Stimulated activated CD8-positive, alpha-beta memory T cell treated with anti-CD3 and anti-CD28 coated beads, Interleukin-7, amount 100 ng/mL, for 1 hour (primary cell): ENCODE measurements at places on chromosomes 2 and 18.

DNA sequence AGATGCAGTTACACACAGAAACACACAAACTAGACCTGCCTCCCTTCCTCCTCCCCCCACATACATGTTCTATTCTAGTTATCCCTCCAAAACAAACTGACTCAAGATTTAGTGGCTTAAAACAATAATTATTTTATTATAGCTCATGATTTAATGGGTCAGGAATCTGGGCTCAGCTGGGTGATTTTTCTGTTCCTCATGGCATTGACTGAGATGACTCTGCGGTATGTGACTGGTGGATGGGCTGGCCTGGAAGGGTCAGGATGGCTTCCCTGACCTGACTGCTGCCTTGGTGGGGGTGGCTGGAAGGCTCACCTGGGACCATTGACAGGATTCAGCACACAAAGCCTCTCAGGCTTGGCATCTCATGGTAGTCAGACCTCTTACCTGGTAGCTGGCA is 33.7 kb upstream of the NTSR2 start:
- no peak for DNase-seq

- DNase-seq, result no peak
Observed at GRCh38 chr2:77018219-77018618, 504.0 kb downstream of the LRRTM4 start.

- DNase-seq, result no peak
Observed at GRCh38 chr2:30933496-30933895, 126.2 kb upstream of the CAPN13 start.

DNA sequence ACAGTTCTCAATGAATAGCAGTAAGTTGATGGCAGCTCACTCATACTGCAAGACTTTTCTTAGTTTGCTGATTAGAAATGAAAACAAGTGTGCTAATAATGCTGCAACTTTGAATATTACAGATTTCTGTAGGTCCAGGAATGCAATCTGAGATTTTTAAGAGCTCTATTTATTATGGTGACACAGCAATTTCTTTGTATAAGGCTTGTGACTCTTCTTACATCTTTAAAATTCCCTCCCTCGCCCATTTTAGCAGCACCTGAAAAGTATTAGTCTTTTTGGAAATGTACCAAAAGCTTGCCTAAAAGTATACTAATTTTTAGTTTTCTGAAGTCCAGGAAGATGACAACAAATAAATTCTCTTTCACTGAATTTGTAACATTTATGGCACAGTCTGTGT is 4.4 kb upstream of the HTR2B start:
- no peak for DNase-seq

- no peak for DNase-seq
Observed at GRCh38 chr2:240211096-240211495, 70.6 kb upstream of the OTOS start.

DNA sequence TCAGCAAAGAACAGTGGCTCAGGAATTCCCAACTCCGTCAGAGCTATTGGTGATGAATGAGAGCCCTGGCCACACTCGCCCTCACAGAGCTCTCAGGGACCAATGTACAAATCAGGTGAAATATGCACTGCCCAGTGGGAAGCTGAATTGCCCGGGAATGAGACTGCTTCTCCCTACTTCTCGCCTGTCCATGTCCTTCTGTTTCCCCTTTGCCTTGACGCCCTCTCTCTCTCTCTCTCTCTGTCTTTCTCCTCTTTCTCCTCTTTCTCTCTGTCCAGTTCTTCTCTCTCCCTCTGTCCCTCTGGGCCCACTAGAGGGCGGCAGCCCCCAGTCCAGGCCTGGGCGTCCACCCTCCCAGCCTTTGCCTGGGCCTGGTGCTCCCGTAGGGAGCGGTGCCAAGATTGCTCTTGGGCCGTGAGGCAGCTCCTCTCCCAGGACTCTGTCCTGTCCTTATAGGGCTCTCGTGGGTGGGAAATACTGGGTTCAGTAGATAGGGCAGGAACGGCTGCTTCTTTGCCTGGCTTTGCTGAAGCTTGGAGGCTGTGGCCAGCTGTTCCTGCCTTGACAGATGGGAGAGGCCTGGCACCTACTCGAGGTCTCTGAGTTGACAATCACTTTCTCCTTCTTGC is 28.4 kb upstream of the PUM2 start:
- DNase-seq, result no peak

DNA sequence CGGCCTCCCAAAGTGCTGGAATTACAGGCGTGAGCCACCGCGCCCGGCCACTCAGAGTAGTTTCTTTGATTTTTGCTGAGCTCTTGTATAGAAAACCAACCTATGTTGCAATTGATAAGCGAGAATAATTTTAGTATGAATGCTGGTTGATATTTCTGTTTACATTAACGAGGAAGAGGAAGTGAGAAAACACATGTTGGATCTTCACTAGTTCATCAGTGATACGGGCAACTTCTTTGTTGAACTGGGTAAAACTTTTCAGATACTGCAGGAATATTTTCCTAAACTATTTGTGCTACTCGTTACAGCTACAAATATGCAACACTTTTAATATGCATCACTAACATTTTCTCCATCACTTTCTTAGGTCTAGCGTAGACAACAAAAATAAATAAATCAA is 67.9 kb upstream of the SLC25A52 start:
- no peak for DNase-seq

DNA sequence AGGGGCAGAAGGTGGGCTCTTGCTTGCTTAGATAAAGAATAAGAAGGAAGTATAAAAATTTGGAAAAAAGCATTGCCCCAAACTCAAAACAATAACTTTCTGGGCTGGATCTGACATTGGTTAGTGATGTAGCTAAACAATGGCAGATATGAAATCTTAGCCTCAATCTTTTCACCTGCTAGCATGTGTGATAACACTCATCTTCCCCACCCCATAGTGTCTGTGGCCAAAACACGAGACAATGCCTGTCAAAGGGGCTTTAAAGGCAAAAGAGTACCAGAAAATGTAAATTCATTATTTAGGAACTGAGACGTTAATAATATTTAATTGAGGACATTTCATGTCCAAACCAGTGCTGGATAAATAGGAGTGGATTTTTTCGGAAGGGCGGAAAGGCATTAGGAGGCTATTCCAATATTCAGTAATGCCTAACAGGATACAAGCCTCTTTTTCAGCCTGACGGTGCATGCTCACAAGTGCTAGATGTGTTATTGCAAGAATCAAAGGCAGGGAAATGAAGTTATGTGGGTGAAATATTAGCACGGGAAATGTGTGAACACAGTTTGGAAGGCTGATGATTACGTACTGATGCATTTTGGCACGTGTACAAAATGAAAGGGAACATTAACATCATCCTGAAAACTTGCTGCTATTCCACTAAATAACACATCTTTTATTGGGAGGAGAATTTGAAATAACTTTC is 395.7 kb downstream of the GALR1 start:
- DNase-seq, result no peak

GRCh38 chr2:232674491-232674890 is 22.6 kb upstream of the GIGYF2 start:
- no peak for DNase-seq

DNA sequence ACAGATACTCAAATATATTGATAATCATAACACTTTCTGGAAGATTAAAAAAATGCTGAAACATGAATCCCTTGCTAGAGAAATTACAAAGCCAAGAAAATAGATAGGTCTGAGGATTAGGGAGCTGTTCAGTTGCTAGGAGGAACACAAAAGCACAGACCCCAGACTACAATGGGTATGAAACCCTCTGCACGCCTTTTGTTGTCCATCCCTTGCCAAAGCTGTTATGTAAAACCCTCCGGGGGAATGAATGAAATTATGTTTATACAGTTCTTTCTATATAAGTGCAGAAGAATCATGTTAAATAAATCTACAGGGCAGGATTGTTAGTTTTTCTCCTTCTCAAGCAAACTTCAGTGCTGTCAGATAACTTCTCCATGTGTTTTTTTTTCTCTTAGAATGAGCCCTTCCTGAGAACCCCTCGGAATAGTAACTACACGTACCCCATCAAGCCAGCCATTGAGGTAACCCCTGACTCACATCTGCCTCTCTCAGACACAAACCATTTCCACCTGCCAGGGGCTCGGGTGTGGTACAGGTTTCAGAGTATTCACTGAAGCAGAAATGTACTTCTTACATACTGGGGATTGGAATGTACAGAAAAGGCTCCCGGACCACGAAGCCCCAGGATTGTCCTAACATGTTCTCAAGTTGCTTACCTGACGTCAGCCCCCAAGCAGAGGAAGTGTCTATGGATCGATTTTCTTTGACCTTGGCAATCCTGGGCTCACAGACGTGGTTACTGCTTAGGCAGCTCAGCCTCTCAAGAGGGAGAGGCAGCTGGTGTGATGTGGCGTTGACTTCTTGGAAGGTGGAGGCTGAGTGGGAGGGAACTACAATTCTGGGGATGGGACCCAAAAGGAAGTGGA is 118.0 kb downstream of the PLB1 start:
- DNase-seq, result no peak

DNA sequence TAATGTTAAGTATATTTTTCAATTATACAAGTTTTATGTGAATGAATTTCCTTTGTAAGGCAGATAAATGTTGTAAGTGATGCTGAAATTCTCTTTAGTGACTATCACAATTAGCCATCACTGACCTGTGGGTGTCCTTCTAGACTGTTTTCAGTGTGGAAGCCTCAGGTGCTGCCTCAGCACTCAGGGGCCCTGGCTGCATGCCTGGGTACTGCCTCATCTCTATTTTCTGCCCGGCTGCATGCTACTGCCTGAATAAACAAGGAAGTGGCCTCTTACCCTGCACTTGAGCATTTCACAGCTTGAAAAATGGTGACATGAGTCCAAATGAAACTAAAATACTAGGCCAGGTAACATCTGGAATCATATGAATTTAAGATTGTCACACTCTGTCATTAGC is 787.6 kb upstream of the SALL3 start:
- no peak for DNase-seq

DNA sequence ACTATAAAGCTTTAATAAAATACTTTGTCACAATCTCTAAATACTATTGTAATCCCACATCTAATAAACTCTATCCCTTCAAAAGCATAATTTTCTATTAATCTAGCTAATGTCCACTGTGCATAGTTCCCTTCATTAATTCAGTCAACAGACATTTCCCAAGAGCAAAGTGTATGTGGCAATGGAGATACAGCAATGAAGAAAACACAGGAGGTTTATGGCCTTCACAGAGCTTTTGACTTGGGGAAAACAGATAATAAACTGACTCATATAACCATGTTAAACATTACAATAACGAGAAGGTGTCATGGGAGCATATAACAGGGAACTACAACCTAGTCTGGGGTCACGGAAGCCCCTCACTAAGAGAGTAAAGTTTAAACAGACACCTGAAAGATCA is 86.3 kb downstream of the SPIRE1 start:
- no peak for DNase-seq

GRCh38 chr18:44740000-44740399 is 59.3 kb downstream of the SETBP1 start:
- no peak for DNase-seq

DNA sequence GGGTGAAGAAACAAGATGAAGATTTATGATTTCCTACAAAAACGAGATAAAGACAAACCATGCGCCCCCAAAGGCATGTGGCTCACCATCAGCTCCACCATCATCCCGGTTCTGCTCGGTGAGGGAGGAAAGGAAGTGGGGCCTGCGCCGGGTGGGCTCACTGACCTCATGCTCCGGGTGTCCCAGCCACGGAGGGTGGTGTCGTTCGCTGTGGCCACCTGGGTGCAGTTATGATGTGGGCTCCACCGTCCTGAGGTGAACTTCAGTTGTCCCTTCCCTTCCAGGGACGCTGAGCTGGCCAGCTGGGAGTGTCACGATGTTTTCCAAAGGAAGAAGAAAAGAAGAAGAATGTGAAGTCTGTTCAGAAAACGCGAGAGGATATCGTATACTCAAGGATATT is 180.9 kb downstream of the EIPR1 start:
- DNase-seq, result no peak

GRCh38 chr2:158046121-158046880 is 55.4 kb upstream of the UPP2 start:
- no peak for DNase-seq

- no peak for DNase-seq
Observed at GRCh38 chr2:188518381-188518780, 226.7 kb downstream of the GULP1 start.

GRCh38 chr2:26178746-26179436 is 6.0 kb downstream of the GAREM2 start:
- DNase-seq, result no peak

DNA sequence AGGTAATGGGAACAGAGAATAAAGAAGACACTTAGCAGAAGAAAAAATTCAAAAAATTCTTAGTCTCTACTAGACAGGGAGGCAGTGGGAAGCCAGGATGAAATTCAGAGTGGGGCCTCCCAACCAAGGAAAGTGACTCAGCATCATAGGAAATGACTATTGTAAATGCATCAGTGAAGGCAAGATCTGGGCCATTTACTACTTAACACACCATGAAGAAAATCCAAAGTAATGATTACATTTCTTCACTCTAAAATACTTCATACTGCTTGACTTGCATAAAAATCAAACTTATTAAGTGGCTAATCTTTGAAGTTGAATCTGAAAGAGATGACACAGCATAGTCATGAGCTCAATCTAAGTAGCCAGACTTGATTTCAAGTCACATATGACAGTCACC is 405.8 kb upstream of the SLC39A10 start:
- no peak for DNase-seq

GRCh38 chr18:9994026-9994570 is 80.3 kb downstream of the VAPA start:
- DNase-seq, result no peak

DNA sequence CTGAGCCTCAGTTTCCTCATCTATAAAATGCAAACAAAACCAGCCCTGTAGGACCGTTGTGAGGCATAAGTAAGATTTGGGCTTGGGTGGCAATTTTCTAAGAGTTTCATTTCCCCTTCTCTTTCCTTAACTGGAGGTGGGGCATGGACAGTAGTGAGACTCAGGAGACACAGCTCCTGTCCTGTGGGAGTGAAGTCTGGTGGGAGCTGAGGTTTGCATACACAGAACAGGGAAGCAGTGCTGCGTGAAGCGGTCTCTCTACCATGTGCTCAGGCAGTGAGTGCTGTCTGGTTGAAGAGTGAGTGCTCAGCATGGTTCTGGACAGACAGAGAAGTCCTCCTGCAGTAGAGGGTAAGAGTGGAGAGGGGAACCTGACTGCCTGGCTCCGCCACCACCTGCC is 62.3 kb upstream of the MCFD2 start:
- no peak for DNase-seq

DNA sequence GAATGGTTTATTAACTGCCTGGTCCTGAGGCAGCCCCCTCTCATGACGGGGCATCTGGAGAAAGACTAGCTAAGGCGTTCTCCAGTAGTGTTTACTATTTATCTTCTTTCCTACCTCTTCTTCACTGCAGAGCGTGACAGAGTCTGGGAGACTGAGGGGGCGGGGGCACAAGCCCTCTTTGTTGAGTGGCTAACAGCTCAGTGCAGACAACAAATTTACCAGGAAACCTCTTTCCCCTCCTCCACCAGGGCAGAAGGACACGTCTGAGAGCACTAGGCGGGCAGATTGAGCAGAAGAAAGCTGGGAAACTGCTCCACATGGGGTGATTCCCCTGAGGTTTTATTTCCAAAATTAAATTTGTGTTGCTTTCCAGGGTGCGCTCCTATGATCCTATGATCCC is 322.1 kb downstream of the CNTNAP5 start:
- DNase-seq, result no peak

DNA sequence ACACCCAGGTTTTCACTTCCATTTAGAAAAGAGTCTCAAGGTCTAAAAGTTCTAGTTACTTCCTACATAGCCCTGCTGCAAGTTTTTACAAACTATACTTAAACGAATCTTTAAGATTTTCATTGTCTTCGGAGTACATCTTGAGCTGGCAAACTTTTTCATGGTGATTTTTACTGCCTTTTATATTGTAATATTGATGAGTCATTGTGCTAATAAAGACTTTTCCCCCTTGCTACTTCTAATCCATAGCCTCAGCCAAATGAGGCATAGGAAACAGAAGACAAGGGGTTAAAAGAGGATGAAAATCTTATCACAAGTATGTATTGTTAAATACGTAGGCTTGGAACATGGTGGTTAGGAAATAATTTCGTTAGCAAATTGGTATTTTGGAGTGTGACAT is 4.1 kb downstream of the DPP10 start:
- DNase-seq, result no peak
